ENCODE measurements at places on chromosomes 12 and 14.

- no peak for DNase-seq
Observed at GRCh38 chr12:127909041-127909440, 357.9 kb upstream of the TMEM132C start.

DNA sequence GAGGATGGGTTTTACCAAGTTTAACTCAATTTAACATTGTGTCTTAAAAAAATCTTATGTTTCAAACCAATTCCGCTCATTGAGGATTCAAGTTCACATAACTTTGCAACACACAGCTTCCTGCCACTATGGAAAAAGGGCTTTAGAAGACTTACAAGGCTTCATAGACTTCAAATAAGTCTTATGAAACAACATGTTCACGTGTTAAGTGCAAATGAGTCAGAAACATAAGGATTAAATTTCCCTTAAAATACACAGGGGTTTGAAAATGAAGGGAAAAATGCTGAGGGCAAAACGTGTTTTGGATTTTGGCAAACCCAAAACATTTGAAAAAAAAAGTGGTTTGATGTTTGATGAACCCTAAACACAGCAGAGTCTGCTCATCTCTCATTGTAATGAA, 364.8 kb downstream of the BMP4 start:
- DNase-seq = no peak

GRCh38 chr14:94673781-94674231, 61.6 kb downstream of the SERPINA3 start:
- DNase-seq = no peak

DNA sequence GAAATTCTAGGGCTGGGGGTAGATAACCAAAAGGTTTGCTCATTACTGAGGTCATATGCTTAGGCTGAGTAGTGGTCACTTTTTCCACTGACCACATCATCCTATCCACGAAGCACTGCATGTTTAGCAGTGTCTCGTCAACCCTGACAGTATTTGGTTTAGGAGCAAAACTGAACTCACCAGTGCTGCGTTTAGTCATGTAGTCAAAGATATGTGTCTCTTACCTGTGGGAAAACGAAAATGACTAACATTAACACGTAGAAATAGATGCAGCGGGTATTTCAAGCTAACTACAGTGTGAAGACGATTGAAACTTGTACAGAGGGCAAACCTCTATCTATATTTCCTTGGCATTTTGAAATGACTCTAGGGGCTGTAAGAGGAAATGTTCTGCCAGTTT, 34.6 kb downstream of the MTHFD1 start:
- no peak for DNase-seq

- DNase-seq = no peak
Observed at GRCh38 chr14:74582910-74583581, 29.0 kb downstream of the LTBP2 start.

GRCh38 chr14:34147461-34147860, 196.6 kb upstream of the EGLN3 start:
- DNase-seq = no peak

GRCh38 chr14:103078420-103078749, 5.6 kb upstream of the LBHD2 start:
- peak; percentile 72 for DNase-seq

DNA sequence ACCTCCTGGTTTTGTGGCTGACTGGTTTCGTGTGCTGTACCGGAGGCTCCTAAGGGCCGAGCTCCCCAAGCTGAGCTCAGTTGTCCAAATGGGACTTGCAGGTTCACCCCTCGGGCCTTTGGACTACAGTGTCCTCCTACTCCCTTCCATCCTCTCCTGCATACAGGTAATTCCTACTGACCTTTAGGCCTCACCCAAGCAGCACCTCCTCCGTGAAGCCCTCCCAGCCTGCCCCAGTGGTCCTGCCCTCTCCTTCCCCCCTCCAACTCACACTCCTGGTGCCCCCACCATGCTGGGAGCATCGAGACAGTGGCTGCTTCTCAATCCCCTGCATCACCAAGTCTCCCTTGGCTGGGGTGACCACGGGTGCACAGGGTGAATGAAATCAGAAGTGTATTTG, 27.1 kb upstream of the YY1 start:
- no peak for DNase-seq

GRCh38 chr14:89125216-89125615, 291.8 kb downstream of the FOXN3 start:
- DNase-seq = no peak

- no peak for DNase-seq
Observed at GRCh38 chr12:32377344-32378055, 21.9 kb upstream of the FGD4 start.

DNA sequence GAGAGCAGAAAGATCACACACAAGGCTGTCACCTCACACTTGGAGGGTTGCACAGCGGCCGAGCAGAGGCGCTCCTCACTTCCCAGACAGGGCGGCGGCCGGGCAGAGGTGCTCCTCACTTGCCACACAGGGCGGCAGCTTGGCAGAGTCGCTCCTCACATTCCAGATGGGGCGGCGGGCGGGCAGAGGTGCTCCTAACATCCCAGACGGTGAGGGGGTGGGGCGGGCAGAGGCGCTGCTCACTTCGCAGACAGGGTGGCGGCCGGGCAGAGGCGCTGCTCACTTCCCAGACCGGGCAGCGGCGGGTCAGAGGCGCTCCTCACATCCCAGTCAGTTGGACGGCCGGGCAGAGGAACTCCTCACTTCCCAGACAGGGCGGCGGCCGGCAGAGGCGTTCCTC, 9.1 kb downstream of the TMBIM4 start:
- no peak for DNase-seq

GRCh38 chr12:25829192-25829591, 129.3 kb upstream of the RASSF8 start:
- peak; percentile 81 for DNase-seq

GRCh38 chr12:50103767-50104321, at the start of gene GPD1:
GPD1 (plus strand) TSS chr12:50104008; CDS start chr12:50104051, 43 bp downstream.
- DNase-seq = no peak

DNA sequence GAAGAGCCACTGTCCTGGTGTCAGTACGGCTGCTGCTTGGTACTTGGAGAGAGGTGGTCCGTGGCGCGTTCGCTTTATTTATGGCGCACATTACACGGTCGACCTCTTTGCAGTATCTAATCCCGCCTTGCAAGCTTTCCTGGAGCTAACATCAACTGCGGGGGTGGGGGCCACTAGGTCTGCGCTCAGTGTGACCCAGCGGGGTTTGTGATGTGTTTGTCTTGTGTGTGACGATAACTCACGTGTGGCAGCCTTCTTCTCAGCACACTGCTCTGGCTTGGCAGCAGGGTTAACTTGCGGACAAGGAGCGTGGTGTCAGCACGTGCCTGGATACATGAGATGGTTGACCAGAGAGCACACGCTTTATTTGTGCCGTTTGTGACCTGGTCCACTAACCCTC, 122.2 kb upstream of the RTL1 start:
- no peak for DNase-seq

DNA sequence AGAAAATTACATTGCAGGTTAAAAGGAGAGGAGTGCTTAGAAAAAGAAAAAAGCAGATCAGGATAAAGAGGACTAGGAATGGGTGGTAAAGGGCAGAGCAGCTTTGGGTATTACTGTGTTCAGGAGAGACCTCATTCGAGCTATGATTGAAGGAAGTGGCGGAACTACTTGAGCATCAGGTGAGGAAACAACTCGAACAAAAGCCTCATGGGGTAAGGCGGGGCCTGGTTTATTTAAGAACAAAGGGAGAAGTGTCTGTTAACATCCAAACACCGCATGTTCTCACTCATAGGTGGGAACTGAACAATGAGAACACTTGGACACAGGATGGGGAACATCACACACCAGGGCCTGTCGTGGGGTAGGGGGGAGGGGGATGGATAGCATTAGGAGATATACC, 444.6 kb upstream of the CCDC196 start:
- no peak for DNase-seq

DNA sequence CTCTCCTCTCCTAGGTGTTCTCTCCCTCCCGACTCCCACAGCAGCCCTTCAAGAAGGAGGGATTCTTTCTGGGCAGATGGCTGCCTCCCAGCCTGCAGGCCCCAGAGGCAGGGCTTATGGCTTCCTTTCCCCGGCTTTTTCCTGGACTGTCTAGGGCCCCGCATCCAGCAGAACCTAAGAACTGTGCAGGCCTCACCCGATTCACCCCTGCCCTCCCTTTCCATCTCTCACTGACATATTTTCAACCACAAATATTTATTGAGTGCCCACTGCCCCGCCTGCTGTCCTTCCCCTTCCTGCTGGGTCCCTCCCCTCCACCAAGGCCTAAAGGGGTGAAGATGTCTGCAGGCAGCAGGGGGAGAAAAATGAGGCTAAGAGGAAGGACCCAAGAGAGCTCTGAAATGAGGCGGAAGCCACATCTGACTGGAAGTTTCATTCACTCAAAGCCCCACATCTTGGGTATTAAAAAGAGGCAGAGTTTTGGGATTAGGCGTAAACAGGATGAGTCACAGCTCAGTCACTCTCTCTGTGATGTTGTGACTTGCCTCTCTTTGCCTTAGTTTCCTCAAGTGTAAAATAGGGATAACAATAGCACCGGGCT, 2.9 kb downstream of the SCNN1A start:
- DNase-seq = peak; percentile 78
